ENCODE measurements at places on chromosomes 1 and 21. TPM values are rescaled to one million over a fixed set of nuclear protein-coding genes. Genes with fewer than 3 reads are reported as not detected.

- DNase-seq = peak; percentile 44
These were observed 14.1 kb downstream of the DPYD start for GRCh38 chr1:97906567-97907241.

The TEX35 gene
- not detected for total RNA-seq

- DNase-seq = no peak
These were observed 367.3 kb downstream of the SMYD3 start for GRCh38 chr1:246139745-246140182.

DNA sequence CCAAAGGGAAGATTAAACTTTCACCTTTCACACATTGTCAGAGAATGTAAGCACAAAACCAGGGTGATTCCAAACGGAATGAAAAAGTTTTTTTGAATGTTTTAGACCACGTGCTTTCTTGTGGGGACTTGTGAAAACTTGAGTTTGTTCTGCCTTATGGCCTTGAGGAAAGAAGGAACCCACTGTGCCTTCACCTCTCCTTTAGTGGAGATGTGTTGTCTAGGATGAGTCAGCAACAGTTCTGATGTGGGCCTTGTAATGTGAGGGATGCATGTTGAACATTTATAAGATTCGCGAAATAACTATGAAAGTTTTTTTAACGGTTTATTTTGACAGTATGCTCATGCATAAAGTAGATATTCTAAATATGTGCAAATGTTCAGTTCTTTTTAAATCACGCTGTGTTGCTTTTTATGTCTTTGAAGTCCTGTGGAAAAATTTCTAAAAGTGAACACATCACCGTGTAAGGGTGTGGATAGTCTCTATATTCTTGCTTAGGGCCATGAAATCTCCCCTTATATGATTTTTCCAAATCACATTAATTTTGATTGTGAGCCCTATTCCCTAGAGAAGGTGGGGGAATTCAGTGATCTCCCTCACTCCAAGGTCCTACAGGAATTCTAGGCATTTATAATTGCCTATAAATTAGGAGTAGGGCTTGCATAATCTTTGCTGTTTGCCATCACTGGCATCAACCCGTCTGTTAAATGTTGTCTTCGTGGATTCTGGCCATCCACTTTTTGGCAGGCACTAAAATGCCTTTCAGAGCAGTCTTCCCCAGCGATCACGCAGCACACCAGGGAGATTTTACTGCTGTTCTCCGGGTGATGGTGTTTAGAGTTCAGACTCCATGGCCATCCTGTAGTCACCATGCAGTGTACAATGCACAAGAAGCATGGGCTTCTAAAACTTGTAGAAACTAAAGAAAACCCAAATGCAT, 47.4 kb downstream of the PLA2G4A start:
- no peak for DNase-seq

DNA sequence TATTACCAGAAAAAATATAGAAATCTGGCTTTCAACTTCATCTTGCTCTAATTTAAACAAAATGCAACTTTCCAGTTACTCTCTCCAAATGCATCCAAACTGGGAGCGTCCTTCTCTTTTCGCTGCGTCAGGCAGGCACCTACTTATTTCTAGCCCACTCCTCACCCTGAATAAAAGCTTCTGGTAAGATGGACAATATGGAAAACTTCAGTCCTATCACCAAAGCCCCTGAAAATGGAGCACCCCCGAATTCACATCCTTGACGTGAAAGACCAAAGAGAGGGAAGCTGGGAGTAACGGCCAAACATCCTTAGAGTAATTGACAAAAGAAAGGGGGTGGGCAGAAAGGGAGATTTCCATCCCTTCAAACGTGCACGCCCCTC, 5.5 kb upstream of the PROX1 start:
- no peak for DNase-seq

DNA sequence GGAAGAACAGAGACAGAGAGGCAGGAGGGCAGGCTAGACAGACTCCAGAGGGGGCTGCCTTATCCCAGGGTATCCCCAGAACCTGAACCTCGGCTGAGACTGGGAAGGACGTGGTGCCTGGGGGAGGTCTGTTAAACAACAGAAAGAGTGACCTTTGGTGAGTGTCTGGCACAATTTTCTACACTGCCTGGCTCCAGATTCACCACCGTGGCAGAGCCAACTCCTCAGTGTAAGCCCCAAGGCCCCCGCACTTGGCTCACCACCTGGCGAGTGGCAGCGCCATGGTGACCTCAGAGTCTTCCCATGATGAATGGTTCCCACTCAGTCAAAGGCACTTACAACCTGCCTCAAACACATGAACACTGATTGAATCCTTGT, 6.5 kb downstream of the RD3 start:
- DNase-seq = peak; percentile 38

DNA sequence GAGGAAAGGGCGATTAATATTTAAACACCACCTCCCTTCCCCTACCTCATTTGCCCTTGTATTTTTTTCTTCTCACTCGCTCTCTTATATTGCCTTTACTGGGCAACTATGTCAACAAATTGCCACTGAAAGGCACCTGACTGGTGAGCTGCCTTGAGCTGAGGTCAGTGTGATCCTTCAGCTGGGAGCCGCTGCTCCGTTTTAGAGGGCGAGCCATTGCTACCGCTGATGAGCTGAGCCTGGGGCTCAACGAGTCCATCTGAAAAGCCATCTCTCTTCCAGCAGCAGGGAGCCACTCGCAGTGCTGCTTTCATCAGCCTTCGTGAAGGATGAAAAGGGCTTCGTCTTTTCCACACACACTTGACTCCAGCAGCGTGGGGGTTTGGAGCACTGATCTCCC, 108.0 kb upstream of the KIF26B start:
- DNase-seq = no peak

- DNase-seq = no peak
These were observed 14.4 kb downstream of the INAVA start for GRCh38 chr1:200909071-200909470.

DNA sequence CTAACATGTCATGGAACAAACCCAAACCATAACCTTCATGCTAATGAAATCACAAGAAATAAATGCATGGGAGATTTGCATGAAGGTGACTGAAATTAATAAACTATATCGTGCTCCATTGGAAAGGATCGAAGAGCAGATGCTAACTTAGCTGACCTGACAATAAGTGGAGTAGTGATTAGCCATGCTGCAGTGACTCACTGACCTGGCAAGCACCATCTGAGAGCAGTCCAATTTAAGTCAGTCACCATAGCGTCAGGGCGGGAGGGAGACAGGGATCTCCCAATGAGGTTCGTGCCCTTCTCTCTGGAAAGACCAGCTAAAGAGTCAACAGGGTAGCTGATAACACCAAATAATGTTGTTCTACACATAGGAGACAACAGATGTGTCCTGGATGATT, 21.5 kb downstream of the OLIG2 start:
- DNase-seq = no peak

DNA sequence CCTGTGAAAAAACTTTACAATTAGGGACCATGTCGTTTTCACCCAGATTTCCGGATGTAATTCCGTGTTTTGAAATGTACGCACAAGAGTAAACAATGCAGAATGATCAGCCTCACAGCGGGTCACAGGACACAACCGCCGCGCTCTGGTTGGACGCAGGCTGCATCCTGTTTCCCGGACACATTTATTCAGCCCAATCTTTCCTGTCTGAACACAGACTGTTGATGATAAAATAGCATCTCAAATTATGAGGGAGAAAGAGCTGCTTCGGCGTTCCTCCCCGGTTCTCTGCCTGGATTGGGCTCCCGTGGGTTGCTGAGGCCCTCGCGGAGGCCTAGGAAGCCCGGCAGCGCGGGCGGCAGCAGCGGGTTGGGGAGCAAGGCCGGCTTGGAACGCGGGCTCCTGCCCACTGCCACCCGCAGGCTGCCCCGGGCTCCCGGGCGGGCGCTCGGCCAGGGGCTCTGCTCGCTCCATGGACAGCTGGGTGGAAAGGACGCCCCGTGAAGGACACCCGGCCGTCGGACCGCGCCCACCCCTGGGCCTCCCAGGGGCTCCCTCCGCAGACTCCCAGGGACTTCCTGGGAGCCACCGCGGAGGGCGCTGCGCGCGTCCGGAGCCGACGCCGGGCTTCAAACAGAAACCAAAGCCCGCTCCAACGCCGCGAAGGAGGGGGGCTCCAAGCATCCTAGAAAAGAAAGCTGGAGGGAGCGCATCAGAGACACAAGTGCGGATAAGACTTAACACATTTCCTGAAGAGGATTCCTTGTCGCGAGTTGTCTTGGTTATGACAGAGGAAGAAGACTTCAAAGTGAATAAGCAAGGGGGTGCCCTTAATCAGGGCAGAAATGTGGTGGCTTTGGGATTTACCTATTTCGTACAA, 122.3 kb downstream of the ESRRG start:
- peak; percentile 87 for DNase-seq

Data from left ventricle myocardium superior (tissue), 1 donor.